Amniotic epithelial cell (primary cell): ENCODE measurements at places on chromosomes 12 and 14.

DNA sequence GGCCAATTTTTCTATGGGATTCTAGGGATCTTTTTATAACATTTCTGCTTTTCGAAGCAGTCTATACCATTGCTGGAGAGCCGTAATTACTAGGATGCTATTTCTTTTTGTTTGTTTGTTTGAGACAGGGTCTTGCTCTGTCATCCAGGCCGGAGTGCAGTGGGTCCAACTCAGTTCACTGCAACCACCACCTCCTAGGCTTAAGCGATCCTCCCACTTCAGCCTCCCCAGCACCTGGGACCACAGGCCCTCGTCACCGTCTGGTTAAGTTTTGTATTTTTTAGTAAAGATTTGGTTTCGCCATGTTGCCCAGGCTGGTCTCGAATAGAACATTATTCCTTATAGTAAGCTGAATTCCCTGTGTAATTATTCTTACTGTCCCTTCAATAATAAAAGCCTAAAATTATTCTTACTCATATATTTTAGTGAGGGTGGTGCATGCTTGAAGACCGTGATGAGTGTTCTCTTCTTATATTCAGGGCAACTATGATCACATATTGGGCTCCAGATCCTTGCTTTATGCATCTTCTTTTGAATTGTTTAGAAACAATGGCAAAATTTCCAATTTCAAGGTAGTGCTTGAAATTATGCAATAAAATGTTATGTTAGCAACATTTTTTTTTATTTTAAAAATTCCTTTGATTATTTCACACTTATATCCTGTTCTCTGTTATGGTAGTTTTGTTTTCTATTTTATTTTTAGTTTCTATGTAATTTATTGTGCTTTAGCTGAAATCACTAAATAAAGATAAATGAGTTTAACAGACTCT lies 66.2 kb downstream of the CRADD start:
- no peak for DNase-seq

- DNase-seq, result no peak
Observed at GRCh38 chr12:131194166-131194565, 240.5 kb downstream of the ADGRD1 start.

- no peak for DNase-seq
Observed at GRCh38 chr14:63418020-63418419, 99.3 kb upstream of the GPHB5 start.

DNA sequence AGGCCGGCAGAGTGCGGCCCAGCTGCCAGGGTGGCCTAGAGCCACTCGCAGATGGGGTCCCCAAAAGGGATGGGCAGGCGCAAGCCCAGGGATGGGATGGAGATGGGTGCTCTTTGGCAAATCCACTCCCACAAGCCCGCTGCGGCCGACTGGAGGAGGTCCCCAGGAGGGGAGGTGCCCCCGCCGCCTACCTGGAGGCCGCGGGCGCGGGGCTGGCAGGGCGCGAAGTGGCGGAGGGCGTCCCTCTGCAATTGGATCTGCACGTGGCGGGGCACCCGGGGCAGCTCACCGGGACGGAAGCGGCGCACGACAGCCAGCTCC lies 730 bp downstream of the PPP1R3E start:
- no peak for DNase-seq

- no peak for DNase-seq
Observed at GRCh38 chr12:119786539-119786938, 90.6 kb downstream of the CIT start.

DNA sequence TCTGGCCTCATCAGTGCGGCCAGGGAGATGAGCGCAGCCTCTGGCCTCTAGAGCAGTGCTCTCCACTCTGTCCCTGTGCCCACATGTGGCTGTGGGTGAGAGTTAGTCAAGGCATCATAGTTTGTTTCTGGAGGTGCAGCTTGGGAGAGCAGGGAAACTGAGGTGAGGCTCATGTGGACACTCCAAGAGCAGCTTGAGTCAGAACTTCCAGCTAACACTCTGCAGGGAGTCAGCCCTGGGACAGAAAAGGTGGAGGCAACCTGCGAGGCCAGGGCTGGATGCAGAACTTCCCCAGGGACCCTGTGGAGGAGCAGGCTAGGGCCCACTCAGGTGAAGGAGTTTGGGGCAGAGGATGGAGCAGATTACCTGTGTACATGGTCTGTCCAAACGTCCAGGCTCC lies 10.8 kb downstream of the ISCA2 start:
- no peak for DNase-seq

DNA sequence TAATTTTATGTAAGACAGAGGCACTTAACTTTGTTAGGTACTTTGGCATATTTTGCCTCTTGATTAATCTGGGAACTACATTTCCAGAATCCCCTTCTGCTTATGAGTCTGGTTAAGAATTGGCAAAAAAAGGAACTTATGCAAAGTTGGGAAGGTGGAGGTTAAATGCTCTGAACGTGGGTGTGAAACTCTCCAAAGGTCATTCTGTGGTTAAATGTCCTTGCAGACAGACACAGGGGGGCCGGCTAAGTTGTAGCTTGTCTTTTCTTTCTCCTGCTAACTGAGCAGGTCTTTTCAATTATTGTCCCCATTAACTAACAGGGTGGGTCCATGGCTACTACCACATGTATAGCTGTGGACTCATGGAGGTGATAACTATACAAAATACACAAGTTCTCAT lies 248.6 kb upstream of the NOVA1 start:
- no peak for DNase-seq

- no peak for DNase-seq
Observed at GRCh38 chr12:9702255-9702654, 30.6 kb downstream of the CLECL1 start.

- DNase-seq, result no peak
Observed at GRCh38 chr12:69023840-69024239, 90.9 kb upstream of the CPM start.

DNA sequence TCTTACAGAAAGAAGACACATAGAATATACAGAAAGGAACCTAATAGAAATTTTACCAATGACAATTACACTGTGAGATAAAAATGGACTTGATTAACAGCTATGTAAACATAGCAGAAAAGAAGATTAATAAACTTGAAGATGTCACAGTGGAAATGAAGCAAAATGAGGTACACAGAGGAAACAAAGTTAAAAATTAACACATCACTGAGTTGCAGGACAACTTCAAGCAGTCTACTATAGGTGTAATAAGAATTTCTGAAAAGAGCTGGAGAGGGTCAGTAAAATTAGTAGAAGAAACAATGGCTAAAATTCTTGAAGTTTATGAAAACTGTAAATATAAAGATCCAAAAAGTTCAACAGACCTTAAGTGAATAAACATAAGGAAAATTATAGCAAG lies 738.7 kb downstream of the C12orf50 start:
- DNase-seq, result no peak

DNA sequence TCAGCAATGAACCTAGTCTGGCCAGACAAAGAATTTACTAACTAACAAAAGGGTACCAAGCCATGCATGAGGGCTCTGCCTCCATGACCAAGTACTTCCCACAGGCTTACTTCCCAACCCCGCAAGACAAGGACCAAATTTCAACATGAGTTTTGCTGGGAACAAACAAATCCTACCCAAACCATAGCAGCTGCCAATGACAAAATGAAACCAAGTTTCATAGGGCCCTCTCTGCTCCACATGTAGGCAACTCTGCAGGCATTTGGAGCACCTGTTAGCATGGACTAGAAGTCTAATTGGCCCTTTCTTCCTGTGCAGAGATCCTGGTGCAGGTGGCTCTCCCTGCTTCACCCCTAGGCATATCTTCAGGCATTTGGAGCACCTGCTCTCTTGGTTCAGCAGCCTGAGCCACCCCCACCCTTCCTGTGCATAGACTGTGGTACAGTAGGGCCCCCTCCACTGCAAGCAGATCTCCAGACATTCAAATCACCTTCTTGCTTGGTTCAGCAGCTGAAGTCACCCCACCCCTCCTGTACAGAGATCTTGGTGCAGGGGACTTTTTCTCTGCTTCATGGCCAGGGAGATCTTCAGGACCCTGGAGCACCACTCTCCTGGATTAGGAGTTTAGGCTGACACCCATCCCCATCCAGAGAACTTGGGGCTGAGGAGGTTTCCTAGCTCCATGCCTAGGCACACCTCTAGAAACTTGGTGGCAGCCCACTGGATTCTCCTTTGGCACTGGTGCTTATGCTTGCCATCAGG lies 308.7 kb downstream of the RPAP3 start:
- no peak for DNase-seq

DNA sequence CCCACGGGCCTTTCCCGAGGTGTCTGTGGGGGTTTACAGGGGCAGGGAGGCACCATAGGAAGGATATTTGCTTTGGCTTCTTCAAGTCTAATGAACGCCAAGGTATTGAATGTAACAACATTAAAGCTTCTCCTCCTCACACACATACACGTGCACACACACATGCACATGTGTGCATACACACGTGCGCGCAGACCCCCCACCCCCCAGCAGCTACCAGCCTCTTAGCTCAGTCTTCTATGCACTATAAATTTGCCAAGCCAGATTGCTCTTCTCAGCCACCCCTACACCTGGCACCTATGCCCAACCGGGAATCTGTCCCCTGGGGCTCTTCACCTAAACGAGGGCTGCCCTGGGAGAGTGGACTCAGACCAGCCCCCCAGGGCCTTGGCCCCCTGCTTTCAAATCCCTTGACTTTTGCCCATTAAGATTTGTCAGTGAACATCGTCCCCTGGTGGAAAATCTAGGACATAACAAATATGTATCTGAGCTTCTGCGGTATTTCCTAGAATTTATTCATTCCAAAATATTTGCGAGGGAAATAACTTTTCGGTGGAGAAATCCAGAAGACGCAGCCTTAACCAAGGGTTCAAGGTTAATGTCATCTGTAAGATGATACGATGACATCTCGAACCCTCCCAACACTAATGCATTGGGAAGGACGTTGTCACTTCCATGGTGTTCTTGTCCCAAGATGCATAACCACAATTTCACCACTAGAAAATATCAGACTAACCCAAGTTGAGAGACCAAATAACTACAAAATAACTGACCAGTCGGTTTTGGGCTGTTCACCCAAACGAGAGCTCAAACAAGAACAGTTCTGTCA lies 330.4 kb downstream of the MED13L start:
- DNase-seq, result no peak

DNA sequence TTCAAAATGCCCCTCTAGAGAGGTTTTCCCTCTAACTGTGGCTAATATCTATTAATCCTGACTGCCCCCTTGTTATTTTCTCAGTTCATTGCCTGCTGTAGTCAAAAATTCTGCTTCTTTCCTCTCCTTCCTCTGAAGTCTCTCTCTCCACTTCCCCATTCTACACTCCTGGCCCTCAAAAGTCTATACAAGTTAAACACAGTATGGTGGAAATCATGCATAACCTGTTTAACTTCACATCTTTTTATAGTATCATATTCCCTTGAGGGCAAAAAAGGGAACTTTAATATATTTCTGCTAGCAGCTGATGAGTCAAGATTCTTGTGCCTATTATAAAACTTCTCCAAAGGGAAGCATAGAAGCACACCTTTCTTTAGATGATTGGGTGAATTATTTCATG lies 16.7 kb downstream of the GRIP1 start:
- no peak for DNase-seq

GRCh38 chr14:103699901-103700752 lies 15.1 kb downstream of the XRCC3 start:
- DNase-seq, result no peak

- no peak for DNase-seq
Observed at GRCh38 chr12:59075968-59076490, 155.7 kb upstream of the LRIG3 start.

DNA sequence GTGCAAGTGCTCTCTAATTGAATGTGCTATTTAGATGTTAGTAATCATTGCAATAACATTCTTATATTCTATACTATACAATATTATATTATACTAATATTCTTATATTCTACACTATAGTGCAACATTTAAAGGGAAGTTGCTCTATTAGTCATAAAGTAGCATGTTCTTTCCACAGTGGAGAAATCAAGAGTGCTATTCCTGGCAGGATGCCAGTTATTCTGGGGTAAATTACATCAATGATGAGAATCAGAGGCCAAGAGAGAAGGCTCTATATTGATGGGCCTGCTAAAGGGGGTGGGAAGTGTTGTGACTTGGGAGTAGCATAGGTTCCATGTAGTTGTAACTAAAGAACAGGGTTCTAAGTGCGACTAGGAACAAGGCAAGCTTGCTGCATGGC lies 121.5 kb downstream of the SLC15A5 start:
- DNase-seq, result no peak

DNA sequence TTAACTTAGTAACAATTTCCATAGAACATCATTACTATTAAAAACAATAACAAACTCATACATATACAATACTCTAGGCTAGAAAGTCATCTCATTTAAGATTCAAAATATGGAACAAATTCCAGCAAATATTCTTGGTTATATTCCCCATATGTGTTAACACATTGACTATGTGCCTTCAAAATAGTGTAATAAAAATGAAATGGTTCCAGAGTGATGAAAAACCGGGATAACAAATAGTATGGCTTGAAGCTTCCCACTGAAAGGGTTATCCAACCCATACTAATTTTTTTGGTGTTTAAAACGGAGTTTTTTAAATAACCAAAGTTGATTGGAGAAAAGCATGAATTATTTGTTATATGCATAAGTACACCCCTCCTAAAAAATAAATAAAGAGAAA lies 5.3 kb downstream of the LRIG3 start:
- DNase-seq, result no peak

DNA sequence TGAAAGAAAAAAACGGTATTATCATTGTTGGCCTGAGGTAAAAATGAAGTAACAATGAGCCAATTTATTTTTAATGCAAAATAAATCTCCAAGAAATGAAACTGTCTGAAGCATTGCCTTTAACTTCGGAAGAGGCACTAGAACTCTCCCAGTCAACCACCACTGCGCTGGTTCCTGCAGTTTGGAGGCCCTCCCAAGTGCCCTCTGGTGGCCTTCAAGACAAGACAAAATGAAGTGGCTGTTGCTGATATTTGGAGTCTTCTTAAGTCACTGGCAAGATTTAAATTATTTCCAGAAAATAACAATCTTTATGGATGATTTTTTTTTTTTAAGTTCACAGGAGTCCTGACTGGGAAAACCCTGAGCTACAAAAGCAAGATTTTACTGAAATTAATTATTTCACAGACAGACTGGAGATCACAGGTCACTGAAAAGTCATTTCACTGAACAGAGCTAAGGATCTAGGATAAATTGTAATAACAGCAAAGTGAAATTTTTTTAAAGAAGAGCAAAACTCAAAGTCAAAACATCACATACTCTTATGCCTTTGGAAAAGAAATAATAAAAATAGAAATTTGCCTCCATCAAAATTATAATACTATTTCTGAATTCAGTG lies 58.2 kb downstream of the DICER1 start:
- DNase-seq, result peak; percentile 59

- DNase-seq, result no peak
Observed at GRCh38 chr14:94474581-94475031, 1.4 kb downstream of the SERPINA9 start.

DNA sequence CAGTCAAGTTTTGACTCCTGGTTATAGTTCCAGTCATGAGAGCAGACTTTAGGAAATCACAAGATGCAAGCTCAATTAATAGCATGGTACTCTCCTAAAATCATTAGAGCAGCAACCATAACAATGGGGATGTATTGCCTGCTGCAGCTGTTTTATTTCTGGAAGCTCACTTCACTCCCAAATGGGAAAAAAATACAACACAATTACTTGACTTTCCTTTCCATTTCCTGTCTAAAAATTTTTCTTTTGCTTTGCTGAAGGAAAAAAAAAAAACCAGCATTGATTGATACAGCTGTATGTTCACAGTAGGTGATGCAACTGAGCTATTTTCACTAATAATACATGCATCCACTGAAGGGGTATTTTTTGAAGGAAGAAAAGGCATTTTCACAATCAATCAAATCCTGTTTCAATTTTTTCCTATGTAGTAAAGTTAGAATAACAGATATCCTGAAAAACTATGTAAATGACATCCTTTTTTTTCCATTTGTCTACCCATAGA lies 143.9 kb upstream of the NOVA1 start:
- no peak for DNase-seq

- no peak for DNase-seq
Observed at GRCh38 chr12:117599849-117600248, 238.4 kb upstream of the NOS1 start.

GRCh38 chr12:68428211-68428610 lies 96.0 kb upstream of the MDM1 start:
- no peak for DNase-seq
